ENCODE measurements at places on chromosomes 12 and 14.

DNA sequence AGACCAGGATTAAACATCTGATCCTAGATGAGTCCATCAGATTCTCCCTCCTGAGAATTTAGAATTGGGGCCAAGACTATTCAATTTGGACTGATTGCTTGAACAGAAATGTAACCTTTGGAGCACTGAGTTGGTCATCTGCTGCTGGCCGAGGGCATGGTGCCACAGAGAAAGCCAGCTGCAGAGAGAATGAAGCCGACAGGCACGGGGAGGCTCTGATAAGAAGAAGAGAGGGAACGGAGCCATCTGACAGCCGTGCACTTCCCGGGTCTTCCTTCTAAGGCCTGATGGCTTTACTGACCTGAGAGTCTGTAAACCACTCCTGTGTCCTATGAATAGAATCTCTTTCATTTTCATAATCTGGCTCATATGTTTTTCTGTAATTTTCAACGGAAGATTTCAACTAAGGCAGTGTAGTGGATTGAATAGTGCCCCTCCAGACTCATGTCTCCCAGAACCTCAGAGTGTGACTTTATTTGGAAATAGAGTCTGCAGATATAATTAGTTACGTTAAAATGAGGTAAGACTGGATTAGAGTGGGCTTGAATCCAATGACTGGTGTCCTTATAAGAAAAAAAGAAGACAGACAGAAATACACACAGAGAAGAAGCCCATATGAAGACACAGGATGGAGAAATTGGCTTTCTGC is 39.1 kb upstream of the FRS2 start:
- peak; percentile 18 for DNase-seq

GRCh38 chr14:36773136-36773540 is 111.5 kb downstream of the PAX9 start:
- no peak for DNase-seq

DNA sequence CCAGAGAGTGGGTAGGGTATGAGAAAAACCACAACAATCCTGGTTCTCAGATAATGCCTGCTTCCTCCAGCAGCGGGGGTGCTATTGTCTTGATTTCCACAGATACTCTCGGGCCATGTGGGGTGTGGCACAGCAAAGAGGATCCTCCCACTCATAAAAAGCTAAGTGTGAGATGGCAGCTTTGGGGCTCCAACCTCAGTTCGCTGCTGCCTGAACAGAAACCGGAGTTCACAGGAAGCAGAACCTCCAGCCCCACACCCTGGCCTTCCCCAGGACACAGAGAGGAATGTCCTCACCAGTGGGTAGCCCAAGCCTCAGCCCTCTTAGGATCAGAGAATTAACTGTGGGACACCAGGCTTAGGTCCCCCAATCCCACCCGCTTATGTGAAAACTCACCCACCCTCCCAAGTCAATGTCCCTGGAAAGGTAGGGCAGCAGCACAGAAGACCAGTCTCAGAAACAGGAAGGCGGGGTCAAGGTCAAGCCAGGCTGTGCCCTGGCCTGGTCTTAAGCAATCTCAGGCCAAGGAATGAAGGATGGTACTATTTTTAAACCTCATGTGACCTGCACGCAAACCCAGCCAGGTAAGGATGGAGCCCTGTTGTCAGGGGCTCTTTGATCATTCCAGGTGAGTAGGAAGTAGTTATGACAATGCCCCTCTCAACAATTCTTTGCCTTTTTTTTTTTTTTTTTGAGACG is 9.0 kb downstream of the KCTD10 start:
- DNase-seq = no peak

DNA sequence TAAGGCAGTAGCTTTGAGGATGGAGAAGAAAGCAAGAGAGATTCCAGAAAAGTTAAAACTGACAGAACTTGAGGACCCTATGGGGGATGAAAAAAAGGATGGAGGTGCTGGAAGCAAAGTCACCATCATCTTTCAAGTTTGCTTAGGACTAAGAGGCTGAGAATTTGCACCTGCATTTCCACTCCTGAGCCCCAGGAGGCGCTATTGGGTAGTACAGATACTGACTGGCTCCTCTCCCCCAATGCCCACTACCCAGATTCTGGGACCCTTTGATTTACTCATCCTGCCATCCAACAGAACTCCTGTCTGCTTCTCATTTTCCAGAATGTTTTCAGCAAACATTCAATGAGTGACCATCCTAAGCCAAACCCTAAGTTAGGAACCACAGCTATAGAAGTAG is 34.0 kb upstream of the CMKLR1 start:
- no peak for DNase-seq

DNA sequence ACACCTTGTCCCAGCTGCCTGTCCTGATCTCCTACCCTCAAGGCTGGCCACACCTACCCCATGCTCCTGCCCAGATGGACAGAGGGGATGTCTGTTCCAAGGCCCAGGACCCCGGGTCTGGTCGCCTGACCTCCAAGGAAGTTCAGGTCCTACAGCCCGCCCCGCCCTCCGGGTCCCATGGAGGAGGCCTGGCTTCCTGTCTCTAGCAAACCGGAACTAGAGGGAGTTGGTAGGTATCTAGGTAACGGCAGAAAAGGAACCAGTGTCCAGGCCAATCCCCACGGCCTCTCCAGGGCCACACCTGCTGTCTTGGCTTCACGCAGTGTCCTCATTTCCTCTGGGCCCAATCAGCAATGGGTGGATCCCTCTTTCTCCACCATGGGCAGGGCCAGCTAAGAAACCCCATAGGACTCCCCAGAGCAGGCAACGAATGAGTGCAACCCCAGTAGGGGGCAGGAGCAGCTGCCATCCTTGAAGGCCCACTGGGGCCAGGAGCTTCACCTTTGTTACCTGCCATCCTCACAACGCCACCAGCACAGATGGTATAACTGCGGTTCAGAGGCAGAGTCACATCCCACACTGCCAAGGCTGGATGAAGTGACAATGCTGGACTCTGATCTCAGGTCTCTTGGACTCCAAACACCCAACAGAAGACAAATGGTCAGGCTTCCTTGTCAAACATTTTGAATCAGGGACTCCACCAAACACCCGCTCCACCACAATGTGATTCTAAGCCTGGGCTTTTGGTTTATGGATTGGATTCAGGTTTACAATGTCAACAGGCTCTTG is 25.1 kb upstream of the RPLP0 start:
- no peak for DNase-seq

DNA sequence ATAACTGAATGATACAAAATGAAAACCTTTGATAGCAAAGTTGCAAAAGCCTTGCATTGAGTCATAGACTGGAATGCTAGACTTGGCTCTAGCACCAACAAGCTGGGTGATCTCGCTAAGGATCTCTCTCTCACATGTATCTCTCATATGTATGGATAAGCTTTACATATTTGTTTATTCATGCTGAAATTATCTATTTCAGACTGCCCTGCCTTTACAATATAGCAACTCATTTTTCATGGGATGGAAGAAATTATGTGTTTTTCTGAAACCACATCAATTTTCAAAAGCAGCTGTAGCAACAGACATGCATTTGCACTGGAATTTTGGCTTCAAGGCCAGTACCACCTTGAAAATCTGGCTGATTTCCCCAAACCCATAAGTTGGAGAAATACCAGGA is 11.4 kb downstream of the RERG start:
- no peak for DNase-seq

GRCh38 chr12:5402009-5402935 is 29.6 kb upstream of the NTF3 start:
- no peak for DNase-seq

DNA sequence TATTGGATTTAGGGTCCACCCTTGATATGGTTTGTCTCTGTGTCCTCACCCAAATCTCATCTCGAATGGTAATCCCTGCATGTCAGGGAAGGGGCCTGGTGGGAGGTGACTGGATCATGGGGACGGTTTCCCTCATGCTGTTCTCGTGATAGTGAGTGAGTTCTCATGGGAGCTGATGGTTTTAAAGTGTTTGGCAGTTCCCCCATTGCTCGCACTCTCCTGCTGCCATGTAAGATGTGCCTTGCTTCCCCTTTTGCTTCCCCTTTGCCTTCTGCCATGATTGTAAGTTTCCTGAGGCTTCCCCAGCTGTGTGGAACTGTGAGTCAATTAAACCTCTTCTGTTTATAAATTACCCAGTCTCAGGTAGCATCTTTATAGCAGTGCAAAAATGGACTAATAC is 118.3 kb downstream of the VRK1 start:
- no peak for DNase-seq

DNA sequence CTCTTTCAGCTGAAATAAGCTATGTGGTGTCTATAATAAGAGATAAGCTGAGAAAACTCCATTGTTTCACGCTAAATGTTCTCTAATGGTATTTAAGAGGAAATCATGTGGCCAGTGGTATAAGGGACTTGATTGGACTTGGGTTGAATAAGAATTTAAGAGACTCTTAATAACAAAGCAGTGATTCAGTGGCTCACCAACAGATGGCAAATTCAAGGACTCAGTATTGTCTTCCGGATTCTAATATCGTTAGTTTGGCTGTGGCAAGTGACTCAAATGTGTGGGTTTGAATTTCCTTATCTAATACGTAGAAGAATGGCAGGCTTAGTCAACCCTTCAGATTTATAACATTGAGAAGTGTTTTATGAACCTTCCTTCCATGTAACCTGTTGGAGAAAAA is 49.1 kb upstream of the KCNH3 start:
- DNase-seq = no peak

GRCh38 chr14:74618078-74618952 is 6.3 kb upstream of the LTBP2 start:
- DNase-seq = peak; percentile 58

- no peak for DNase-seq
Measured at GRCh38 chr12:26843311-26843710, 10.3 kb upstream of the ITPR2 start.

- peak; percentile 85 for DNase-seq
Measured at GRCh38 chr14:82710267-82710841, 1176.7 kb upstream of the SEL1L start.

GRCh38 chr12:52307836-52308805 is 13.1 kb downstream of the KRT83 start:
- peak; percentile 67 for DNase-seq

GRCh38 chr12:30582943-30583342 is 112.7 kb downstream of the IPO8 start:
- no peak for DNase-seq

GRCh38 chr14:64769096-64770020 is 65.1 kb downstream of the PLEKHG3 start:
- no peak for DNase-seq

GRCh38 chr12:107474639-107475539 is 210.7 kb upstream of the PWP1 start:
- DNase-seq = no peak

GRCh38 chr12:64714551-64714968 is 44.6 kb downstream of the GNS start:
- no peak for DNase-seq

All from testis (tissue), 5 donors.